ENCODE measurements at places on chromosomes 5 and 9.

DNA sequence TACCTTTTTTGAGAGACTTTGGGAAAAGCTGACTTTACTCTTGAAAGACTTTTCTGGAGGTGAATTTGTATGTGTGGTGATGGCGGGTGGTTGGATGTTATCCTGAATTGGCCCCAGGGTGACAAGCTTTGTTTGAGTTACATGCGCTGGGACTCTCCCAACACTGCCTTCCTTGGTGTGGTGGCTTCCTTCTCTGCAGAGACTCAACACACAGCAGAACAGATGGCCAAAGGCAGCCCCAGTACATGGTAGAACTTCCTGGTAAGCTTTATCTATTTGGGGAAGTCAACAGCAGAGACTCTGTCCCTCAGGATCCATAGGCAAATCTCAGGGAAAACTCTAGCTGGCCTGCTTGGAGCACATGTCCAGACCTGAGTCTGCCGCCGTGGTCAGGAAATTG, 18.1 kb downstream of the C1QTNF2 start:
- DNase-seq: no peak

DNA sequence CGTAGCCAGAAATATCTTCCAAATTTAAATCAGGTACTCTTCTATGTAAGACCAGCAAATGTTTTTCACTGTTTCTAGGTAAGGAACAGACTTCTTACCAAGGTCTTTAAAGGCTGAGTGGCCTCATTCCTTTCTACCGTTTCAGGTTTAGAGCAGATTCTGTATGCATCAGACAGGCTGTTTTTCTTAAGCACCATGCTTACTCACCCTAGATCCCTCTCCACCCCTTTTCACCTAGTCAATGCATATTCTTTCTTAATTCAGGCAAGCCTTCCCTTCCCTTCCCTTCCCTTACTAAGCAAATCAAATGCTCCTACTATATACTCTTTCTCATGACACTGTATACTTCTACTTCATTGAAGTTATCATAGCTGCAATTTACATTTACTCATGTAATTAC, 70.7 kb downstream of the RFX3 start:
- no peak for DNase-seq

DNA sequence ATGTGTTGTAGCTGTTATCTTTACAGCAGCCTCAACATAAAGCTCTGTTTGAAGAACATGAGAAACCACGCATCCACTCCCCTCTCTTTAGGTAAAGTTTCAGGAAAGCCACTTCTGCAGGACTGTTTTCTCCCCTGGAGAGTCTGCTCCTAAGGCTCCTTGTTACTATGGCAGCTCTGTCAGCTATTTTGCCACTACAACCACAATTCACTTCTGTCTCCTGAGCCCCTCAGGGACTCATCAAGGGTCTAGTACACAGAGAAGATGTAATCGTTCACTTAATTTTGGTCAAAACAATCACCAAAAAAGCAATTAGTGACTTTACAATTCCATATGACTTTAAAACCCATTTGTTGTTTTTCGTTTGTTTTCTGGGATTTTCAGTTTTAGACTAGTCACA, 157.7 kb downstream of the FBN2 start:
- DNase-seq: no peak

DNA sequence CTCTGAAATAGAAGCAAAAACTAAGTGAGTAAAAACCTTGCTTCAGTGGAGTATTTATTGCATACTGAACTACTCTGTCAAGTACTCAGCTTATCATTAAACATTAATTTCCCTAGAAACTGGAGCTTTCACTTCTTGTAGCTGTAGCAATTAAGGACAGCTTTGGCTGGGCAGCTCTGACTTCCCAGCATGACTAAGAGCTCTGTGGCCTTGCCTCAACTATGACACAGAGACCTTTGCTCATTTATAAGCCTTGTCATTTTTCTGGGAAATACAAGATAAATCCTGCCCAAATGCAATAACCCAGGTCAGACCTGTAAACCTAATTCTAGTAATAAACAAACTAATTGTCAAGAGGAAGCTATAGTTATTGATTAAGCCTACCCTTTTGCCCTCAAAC, 65.4 kb upstream of the STK32A start:
- peak; percentile 12 for DNase-seq

DNA sequence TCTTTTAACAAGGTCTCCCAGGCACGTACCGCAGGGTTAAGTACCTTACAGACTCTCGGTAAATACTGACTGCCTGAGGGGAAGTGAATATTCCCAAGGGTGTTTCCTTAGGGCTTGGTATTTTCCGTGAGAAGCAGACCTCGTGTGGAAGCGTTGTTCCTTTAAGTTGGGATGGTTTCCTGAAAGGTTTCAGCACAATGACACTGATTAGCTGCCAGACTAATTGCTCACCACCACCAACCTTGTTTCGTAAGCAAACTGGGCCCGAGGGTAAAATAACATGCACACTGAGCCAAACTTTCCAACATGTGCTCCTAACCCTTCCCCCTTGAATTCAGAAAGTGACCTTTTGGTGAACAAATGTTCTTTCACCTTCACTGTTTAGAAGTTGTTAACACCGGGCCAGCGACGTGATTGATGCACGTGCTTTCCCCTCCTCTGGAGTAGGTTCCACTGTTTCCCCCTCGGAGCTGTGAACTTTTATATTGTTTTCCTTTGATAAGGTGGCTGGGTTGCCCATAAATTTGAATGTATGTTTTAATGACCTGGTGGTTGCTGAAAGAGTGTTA, 128.1 kb upstream of the RPS23 start:
- no peak for DNase-seq

GRCh38 chr9:70806875-70807274, 314.5 kb downstream of the TRPM3 start:
- DNase-seq: no peak

DNA sequence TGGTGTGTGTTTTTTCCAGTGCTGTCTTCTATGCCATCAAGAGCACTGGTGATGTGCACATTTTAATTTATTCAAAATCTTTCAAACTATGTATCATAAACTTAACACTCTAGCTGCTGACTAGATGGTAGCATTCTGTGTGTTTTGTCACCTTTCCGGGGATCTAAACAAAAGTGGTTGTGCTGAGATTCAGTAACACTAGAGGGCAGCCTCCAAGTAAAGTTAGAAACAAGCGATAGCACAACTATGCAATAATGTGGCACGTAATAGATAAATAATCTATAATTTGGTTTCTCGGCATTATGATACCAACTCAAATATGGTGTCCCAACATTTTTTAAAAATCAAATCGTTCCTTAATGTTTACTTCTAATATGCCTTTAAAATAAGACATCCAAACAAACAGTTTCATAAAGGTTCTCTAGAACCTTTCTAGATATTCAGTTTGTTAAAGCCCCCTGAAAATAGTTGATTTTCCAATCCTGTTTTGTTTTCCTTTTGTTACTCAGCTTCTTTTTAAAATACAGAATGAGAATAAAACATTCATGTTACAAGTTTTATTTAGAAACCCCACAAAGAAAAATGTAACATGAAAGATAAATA, 16.9 kb downstream of the SEMA6A start:
- DNase-seq: no peak

GRCh38 chr5:158423623-158424200, 564.8 kb upstream of the CLINT1 start:
- DNase-seq: no peak

DNA sequence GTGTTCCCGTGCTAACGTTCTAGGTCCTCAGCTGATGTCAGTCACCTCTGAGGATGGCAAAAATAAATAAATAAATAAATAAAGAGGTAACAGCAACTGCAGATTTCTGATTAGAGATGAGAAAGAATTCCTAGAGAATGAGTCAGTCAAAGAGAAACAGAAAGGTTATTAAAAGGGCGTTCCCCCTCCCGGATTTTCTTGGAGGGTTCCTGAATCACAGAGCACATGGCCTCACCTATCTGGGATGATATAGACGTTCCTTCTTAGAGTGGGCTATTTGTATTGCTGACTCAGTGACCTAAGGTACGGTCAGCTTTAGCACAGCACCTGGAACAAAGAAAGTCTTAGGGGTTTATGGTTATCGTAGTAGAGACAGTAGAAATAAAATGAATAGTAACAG, 30.6 kb downstream of the HTR4 start:
- DNase-seq: no peak
